ENCODE measurements at places on chromosomes 2 and 18. TPM values are rescaled to one million over a fixed set of nuclear protein-coding genes. Genes with fewer than 3 reads are reported as not detected.

DNA sequence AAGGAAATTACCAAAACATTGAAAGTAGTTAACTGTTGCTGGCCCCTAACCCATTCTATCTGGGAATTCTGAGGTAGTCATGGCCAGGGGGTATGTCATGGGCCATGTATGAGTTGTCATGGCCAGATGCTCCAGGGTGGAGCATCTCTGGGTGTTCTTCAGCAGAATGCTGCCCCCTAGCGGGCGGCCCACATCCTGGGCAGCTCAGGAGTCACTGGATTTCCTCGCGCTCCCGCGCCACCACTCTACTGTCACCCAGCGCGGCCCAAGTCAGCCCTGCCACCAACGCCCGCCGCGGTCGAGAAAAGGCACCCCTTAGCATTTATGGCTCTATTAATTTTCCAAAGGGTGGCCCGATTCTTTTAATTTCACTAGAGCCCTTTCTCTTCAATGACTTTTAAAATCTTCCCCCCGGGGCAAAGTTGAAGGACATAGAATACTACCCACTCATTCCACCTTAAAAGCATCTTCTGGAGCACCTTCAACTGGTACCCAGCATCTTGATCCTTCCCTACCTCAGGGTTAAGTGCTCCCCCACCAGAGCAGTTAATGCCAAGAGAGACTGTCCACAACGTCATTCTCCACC, 41.6 kb downstream of the PKDCC start:
- DNase-seq: peak; percentile 78

GRCh38 chr2:140641163-140641562, 1489.7 kb downstream of the LRP1B start:
- no peak for DNase-seq

GRCh38 chr2:10435820-10436204, 12.3 kb downstream of the ODC1 start:
- DNase-seq: no peak

DSC2 gene
- not detected for total RNA-seq

PAX8 gene
- total RNA-seq: 2.5 TPM
